ENCODE measurements at places on chromosomes 4 and X.

- DNase-seq = no peak
Measured at GRCh38 chr4:76989391-76990061, 40.0 kb downstream of the SEPTIN11 start.

DNA sequence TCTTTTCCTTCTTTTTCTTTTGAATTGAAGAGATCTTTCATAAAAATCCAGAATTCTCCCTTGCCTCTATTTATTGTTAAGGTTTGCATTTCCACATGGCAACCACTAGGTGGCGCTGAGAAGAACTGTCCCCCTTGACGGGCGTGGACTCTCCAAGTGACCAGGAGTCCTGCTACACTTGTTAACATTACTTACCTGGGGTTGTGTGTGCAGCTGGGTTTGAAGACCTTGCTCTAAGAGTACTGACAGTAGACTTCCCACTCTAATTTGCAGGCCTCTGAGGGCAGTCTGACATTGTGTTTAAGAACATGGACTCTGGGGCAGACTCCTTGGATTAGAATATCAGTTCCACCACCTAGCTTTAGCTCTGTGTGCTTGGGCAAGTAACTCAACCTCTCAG is 52.8 kb downstream of the GPRIN3 start:
- no peak for DNase-seq

DNA sequence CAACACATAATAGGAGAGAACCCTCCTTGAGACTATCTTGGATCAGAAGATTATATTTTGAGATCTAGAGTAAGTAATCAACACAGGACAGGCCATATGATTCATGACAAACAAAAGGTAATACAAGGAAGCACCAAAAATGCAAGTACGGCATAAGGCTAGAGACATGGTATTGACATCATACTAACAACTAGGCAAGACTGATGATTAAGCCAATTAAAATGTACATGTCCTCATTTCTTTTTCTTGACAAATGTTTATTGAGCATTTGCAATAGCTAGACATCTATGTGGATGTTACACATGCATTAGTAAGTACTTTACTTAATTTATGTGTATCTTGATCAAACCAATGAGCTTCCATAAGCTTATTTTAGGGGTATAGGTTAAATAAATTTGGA is 695.7 kb upstream of the GALNTL6 start:
- DNase-seq = no peak

DNA sequence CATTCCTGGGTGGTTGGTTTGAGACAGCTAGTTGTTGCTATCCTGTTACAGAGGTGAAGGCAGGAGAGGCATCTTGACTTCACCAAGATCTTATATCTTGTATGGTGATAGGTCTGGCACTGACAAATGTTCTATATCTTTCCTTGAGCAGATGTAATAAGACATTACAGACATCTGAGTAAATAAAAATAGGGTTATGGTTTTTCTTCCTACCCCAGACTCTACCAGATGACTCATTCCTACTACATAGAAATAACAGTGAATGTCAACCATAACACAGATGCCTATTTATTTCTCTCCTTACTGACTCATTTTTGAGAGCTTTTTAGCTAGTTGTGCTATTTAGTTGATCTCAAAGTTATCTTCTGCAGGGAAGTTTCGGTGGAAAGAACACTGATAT is 21.9 kb downstream of the HNRNPH2 start:
- DNase-seq = no peak

DNA sequence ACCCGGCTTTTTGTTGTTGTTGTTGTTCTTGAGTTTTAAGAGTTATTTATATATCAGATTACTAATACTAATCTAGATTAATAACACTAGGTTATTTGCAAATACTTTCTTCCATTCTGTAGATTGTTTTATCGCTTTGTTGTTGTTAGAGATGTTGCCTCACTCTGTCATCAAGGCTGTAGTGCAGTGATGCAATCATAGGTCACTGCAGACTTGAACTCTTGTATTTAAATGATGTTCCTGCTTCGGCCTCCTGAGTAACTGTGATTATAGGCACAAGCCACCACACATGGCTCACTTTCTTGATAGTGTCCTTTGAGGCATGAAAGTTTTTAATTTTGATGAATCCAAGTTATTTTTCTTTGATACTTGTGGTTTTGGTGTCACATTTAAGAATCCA is 129.0 kb downstream of the VSIG4 start:
- no peak for DNase-seq

- DNase-seq = no peak
Measured at GRCh38 chr4:64796581-64796980, 387.3 kb upstream of the TECRL start.

DNA sequence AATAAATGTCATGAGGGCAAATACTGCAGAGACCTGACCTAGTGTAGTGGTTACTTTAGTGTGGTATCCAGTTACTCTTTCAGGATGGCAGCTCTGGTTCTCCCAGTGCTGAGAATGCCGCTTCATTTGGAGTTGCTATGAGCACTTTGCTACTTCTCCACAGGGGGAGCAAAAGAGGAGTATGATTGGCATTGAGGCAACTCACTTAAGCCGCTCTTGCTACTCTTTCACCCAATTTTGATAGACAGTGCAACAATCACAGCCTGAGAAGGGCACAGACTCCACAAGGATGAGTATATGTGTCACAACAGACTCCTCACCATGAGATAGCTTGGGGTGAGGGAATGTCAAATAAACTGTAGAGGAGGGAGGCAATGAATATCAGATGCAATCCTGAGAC is 81.2 kb downstream of the NPY1R start:
- DNase-seq = no peak

DNA sequence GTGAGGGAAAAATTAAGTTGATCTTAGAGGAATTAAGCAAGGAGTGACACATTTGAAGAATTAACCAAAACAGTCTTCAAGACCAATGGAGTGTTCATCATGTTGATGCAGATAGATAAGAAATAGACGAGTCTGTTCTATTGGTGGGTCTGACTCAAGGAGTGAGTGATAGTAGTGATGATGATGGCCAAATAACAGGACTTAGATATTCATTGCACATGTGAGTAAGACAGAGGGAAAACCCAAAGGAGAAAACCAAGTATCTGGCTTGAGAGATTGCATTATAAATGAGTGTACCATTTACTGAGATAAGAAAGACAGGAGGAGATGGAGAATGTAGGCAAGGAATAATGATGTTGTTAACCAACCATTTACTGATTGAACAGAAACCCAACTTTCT is 321.3 kb downstream of the ADGRL3 start:
- DNase-seq = no peak

DNA sequence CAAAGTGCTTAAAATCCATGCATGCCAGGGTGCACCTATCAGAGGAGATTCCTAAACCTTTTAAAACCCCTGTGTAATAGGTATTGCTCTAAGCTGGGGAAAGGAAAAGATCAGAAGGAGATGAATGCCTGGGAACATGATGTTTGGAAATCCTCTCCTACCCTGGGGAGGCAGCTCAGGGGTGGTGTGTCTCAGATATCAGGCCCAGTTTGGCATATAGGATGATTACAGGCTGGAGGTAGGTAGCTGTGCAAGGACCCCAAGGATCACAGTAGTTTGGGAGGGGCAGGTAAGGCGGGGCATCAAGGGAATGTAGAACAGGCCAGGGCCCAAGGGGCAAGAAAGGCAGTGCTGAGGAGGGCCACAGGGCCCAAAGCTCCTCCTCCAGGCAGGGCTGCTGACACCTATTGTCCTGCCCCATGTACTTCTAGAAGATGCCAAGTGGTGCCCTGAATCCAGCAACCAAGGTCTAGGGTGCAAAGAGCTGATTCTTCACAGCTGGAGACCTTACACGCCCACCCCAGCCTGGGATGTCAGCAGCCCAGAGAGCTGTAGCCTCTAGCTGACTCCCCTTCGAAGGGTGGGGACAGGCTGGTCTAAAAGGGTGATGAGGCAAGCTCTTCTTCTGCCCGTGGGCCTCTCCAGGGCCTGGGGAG is 17.6 kb downstream of the SASH3 start:
- DNase-seq = no peak

DNA sequence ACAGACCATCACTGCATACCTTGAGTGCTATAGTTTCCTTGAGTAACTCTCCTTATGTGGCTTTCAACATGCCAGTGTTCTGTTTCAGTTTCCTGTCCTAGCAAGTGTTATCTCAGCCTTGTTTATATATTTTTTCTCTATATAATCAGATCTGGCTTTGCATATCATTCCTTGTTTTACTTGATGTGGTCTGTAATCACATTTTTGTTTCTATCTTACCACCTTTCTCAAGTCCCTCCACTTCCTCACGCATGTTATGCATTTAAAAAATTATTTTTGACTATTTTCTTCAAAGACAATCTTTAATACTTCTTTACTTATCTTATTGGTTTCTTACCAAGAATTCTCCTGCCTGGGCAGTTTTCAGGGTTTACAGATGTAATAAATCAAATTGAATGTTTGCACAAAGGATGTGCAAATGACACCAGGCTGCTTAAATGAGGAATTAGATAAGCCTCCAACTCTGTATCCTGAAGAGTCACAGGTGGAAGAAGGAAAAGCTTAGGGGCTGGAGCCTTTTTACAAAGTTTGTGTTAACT is 351.2 kb downstream of the BMPR1B start:
- DNase-seq = no peak

DNA sequence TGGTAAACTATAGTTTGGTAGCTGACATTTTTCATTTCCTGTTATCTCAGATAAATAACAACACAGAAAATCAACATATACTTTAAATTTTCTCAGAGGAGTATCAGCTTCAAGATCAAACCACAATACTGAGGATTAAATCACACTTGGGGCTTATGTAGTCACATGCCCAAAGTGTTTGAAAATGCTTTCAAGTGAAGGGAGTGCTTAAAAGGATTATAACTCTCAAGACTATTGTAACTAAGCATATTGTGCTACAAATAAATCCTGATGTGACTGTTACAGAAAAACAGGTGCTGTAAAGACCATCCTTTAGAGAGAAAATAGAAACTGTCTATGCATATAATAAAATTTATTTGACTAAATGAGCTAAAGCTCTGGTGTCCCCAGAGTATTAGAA is 887.6 kb downstream of the ADGRL3 start:
- no peak for DNase-seq

DNA sequence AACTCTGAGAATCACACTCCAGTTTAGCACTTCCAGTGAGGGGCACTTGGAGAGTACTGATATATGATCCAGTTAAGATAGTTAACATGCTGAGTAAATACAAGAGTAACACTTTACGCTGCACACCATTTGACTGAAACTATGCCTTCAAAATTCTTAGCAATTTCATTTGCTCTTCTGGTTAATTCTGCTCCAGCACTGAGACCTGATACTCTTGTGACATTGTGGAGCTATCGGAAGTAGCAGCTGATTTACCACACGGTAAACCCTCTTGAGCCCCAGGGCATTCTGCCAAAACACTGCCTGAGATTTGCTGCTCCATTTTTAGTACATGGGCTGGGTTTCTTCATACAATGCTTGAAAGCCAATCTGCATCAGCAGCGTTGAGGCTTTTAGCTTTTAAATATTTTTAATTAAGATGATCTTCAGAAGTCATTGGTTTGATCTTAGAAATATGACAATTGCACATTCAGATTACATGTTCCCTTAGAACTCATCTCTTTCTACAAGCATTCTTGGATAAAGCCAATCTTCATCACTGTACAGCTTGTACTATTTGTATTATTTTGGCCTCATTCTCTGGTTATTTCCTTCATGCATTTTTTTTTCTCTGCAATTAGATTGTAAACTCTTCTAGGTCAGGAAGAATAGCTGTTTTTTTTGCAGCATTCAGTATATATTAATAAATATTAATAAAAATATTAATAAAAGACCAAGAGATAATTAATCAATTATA is 67.8 kb upstream of the ETNPPL start:
- peak; percentile 82 for DNase-seq

DNA sequence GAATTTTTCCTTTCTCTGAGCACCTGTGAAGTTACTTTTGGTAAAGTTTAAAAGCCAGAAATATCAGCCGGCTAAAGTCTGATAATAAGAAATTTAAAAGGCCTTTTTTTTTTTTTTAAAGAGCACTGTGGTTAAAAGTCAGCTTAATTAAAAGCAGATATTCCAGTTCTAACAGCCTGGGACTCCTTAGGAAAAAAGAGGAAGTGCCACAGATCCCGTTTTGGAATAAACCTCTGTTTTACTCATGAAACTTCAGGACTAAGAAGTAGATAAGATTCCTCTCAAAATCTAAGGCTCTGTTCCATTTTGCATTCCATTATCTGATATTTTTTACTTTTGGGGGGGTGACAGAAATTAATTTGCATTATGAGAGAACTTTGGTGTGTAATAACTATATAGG is 37.8 kb downstream of the ABCB7 start:
- DNase-seq = no peak

- DNase-seq = no peak
Measured at GRCh38 chrX:152923599-152923998, 25.7 kb downstream of the ZNF185 start.

GRCh38 chrX:55008571-55009358 is 8.6 kb downstream of the APEX2 start:
- DNase-seq = no peak

- DNase-seq = no peak
Measured at GRCh38 chr4:95265814-95266740, 282.7 kb downstream of the UNC5C start.

GRCh38 chr4:7390336-7390735 is 44.4 kb downstream of the PSAPL1 start:
- no peak for DNase-seq

DNA sequence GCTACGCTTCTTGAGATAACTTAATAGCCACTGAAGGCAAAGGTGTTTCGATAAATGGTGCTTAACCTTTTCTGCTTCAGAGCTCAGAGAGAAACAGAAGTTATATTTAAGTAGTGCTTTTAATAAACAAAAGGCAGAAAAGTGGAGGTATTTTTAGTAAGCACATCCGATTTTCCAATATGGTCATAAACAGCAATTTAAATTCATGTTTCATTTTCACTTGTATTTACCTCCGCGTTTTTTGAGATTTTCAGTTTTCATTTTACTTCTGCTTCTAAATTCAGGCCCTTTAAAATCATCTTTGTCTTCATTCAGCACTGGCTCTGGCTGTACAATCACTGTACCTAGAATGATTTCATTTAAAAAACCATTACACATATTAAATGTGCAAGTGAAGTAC is 92.4 kb downstream of the ATRX start:
- DNase-seq = no peak

GRCh38 chr4:95956094-95956493 is 116.2 kb downstream of the PDHA2 start:
- no peak for DNase-seq

DNA sequence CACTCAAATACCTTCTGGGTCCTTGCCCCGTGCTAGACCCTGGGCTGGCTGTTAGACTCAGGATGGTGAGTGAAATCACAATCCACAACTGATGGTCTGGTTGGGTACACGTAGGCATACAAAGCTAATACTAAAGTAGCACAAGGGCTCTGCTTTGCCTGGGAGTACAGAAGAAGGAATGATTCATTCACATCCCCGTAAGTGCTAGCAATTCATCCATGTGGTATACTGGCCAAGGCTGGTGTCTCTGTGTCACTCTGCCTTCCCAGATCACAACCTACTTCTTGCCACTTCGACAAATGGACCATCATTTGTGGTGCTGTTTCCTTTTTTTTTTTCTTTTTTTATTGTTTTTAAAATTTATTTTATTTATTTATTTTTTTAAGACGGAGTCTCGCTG is 19.7 kb upstream of the RBM47 start:
- DNase-seq = no peak

Measured in NCI-H446 (cell line).